ENCODE measurements at places on chromosomes 4 and X.

DNA sequence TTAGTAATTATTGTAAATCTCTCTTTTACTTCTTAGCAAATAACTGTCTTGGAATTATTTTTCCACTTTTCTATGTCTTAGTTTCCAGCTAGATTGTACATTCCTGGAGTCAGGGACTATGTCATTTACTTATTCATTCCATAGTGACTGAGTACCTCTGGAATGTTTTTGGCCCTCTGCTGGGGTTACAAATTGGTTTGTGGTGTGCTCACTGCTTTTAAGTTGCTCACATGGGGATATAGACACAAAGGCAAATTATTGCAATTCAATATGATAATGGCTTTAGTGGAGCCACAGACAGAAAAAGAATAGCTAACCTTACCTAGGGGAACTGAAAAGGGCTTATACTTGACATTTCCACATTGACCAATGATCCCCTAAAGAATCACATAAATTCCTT, 63.7 kb upstream of the PDGFRA start:
- no peak for DNase-seq

GRCh38 chr4:56440983-56441382, 4.9 kb downstream of the PAICS start:
- no peak for DNase-seq

- DNase-seq: no peak
Observed at GRCh38 chrX:536616-537015, 94.0 kb upstream of the SHOX start.

DNA sequence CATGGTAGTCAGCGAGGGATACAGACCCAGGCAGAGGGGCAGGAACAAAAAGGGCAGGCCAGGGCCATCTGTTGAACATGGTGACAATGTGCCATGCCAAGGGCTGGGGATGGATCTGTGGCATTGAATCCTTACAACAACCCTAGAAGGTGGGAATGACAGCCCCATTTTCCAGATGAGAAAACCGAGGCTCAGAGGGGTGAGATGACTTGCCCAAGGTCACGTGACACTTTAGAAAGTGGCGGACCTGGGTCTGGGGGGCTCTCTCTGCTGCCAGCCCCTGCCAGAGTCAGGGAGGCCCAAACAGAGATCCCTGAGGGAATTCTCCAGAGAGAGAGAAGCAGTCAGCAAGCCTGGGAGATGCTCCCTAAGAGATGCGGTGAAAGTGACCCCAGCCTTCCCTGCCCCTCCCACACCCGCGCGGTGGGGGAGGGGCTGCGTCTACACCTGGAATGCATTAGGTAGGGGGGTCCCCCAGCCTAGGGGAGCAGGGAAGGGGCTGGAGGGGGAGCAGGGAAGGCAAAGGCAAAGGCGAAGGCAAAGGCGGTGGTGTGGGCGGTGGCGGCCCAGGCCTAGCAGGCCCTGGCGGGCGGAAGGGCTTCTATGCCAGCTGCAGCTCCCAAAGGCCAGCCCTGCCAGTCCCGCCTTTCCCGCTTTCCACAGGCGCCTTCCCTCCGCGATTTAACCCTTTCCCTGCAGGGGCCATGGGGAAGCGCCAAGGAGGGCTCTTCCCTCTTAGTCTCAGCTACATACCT, 13.0 kb downstream of the FGD1 start:
- DNase-seq: no peak

GRCh38 chr4:4857809-4858508, 1.5 kb upstream of the MSX1 start:
- DNase-seq: no peak

- DNase-seq: no peak
Observed at GRCh38 chr4:135201081-135201480, 999.5 kb upstream of the PABPC4L start.

DNA sequence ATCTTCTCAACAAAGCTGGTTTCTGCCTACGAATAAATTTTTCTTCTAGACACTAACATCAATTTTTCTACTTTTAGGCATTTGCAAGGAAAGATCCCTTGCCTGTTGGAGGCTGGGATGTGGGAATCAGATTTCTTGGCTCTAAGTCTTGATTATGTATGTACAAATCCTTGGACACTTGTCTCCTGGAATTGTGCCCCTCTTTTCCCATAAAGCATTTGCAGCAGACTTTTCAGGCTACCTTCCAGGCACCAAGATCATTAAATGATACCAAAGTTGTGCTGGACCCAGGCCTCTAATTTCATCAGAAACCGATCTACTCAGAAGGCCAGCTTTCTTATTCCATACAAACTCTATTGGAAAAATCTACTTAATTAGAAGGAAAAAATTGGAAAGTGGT, 339.5 kb upstream of the DIPK2B start:
- no peak for DNase-seq

DNA sequence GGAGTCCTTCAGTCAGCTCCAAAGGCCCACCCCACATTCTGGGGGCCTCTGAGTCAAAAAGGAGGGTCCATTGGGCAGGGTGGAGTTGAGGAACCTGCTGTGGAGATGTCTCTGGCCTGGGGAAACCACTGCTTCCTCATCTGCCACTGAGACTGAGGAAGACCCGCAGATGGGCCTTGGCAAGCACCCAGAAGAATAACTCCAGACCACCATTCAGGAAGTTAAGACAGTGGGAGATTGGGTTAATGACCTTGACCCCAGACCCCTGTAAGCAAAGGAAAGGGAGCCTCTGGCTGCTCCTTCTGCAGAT, 8.1 kb upstream of the HSD17B10 start:
- DNase-seq: no peak

- DNase-seq: peak; percentile 74
Observed at GRCh38 chr4:145179281-145179860, 1.0 kb downstream of the OTUD4 start.

DNA sequence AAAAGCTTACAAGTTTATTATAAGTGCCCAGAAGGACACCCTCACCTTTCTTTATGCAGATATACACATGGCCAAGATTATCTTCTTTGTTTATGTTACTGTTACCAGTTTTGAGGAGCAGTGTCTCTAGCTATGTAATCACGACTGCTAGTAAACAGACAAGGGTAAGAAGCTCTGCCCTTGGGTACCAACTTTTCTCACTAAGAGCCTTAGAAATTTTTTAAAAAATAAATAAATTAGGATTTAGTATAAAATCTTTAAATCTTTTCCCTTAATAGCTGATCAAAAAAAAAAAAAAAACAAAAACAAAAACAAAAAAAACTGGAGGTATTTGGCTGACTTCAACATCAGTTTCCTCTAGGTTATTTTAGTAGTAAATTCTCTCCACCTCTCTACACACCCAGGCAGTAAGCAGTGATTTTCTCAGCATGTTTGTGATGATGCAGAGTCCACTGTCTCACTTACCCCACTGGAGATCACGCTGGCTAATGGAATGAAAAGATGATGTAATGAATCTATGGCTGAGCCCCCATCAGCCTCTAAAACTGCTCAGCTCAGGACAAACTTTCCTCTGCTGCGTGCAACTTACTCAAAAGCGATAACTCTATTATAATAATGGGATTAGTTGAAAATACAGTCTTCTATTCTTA, 125.9 kb downstream of the FRYL start:
- no peak for DNase-seq

DNA sequence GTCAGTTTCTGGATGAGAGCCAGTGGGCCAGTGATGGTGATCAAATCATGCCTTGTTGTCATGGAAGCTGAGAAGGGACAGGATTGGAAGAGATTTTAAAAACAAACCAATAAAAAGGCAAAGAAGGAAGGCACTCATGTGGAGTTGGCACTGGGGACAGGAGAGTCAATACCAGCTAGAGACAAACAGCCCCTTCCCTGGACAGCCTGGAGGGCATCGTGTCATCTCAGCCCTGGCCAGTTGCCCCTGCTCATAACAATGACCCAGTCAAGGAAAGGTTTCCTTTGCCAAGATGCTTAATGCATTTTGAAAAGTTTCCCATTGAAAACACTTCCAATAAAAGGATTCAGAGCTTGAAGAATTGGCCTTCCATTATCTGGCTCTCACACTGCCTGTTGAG, 55.5 kb downstream of the SCML1 start:
- no peak for DNase-seq

GRCh38 chr4:76546327-76546726, 111.3 kb downstream of the SHROOM3 start:
- no peak for DNase-seq

- DNase-seq: no peak
Observed at GRCh38 chr4:37138019-37138653, 106.4 kb upstream of the NWD2 start.

DNA sequence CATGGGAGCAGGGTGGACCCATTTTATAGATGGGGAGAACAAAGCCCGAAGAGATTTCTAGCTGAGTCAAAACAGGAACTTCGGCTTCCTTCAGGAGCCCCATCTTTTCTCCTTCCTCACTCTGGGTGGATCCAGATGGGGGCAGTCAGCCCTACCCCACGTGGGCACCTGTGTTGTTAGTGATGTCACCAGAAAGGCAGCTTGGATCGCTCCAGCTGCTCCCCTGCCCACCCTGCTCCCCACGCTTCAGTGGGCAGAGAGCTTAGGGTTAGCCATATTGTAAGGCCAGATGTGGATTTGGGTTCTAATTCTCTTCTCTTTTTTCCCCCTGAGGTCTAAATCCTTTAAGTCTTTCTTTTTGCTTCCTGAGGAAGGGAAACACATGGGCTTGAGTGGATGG, 132.3 kb upstream of the PJA1 start:
- DNase-seq: no peak

DNA sequence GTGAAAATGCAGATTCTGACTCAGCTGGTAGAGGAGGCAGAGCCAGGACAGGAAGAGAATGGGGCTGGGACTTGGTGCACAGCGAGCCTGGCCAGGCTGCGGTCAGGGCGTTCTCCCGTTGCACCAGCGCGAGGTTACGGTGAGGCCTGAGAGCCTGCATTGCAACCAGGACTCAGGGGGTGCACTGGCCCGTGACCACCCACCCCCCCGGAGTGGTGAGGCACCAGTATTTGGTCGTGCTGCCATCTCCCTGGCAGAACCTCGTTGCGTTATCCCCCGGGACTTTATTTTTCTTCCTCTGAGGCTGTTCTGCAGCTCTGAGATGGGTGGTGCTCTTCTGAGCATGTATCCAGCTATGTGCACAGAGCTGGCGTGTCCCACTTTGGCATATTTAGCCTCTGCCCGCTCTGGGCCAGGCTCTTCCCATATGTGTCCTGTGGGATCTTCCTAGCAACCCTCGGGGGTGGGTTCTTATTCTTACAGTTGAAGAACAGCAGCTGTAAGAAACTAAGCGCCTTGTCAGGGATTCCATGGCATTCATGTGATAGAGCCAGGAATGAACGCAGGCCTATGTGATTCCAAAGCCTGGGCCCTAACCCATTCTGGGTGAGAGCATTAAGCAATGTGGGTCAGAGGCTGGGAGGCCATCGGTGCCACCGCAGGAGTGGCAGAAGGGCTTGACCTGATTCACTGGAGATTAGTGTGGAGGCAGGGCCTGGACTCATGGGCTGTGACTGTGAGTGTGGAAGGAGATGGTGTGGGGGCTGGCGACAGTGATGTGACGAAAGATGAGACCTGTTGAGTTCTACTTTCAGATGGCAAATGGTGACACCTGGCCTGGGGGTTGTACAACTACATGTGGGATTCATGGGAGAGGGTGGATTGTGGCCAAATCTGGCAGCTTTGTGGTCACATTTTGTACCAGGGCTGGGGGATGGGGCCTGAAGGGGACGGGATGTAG, 3.1 kb downstream of the TADA2B start:
- DNase-seq: no peak

- DNase-seq: no peak
Observed at GRCh38 chrX:39609941-39610340, 487.8 kb downstream of the BCOR start.

- no peak for DNase-seq
Observed at GRCh38 chr4:16588651-16589050, 309.8 kb downstream of the LDB2 start.

- no peak for DNase-seq
Observed at GRCh38 chr4:55768291-55768690, 51.3 kb upstream of the EXOC1L start.

GRCh38 chr4:5757091-5757490, 46.1 kb downstream of the EVC start:
- DNase-seq: no peak

GRCh38 chr4:76736414-76736813, 161.5 kb downstream of the SOWAHB start:
- DNase-seq: no peak

Measured in activated T-helper 2 cell treated with anti-CD3 and anti-CD28 coated beads, Interferon-gamma antibody, Interleukin-2, Interleukin-4, amounts not matched to agents 10 μg/mL and 5 μg/mL and 100 μg/mL, durations not matched to agents 14 hours and 24 hours and 36 hours (primary cell).